ENCODE measurements at places on chromosomes 3 and 15. TPM values are rescaled to one million over a fixed set of nuclear protein-coding genes. Genes with fewer than 3 reads are reported as not detected.

GRCh38 chr3:126927401-126927750, 55.5 kb upstream of the PLXNA1 start:
- DNase-seq = no peak

Gene RBM5
- total RNA-seq = 107 TPM

DNA sequence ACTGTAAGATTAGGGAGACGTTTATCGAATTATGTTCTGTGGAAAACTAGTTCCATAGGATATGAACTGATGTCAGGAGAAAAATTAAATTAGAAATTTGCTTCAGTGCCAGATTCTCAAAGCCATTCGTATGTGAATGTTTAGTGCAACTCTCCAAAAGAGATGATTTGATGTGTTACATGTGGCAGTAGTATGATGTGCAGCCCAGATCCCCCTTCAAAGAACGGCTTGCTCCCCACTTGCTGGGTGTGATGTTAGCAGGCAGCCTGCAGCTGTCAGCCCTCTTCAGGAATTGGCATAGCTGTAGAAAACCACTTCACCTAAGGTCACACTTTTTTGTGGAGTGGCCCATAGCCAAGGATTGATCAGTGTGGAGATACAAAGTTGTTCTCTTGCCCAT, 127.0 kb upstream of the CCDC54 start:
- no peak for DNase-seq

DNA sequence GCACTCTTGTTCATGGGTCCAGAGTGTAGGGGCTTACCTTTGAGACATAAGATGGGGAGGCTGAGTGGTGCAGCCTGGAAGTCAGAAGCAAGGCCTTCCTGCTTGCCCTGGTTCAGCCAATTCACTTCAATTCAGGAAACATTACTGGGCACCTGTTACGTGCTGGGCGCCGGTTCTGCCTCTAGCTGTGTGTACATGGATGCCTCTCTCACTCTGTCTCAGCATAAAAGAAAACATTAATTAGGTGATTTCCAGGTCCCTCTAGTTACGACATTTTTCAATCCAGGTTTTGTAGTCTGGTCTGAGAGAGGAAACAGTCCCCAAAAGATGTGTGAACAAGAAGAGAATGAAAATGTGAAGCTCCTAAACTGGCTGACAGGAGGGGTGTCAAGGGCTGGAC, 1.2 kb downstream of the RTP1 start:
- no peak for DNase-seq

All from activated CD4-positive, alpha-beta memory T cell treated with anti-CD3 and anti-CD28 coated beads for 36 hours (primary cell).